ENCODE measurements at places on chromosomes 5 and 9.

GRCh38 chr9:107707428-107707837 is 217.9 kb upstream of the KLF4 start:
- no peaks in the 10 kb centered on the region for H3K4me1 ChIP-seq
- H3K36me3 ChIP-seq, result no peaks in the 10 kb centered on the region
- DNase-seq, result peak; percentile 70
- H3K27ac ChIP-seq, result no peak overlapping the region
- H3K27me3 ChIP-seq, result no peaks in the 10 kb centered on the region

DNA sequence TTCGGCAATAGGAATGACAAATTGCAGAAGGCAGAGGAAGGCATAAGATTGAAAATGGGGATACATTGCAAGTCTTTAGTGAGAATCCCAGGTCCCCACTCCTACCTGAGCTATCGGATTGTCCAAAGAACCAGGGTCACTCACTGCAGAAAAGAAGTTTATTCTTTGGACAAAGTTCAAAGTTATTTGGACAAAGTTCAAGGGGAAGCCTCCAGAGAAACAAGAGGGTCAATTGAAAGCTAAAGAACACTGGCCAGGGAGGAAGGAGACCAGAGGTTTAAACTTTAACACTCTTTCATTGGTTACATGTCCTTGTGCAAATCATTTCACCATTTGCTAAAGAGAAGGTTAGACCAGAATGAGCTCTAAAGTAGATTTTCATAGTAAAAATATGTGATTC is 5.2 kb upstream of the UHRF2 start:
- peaks cover 5% of the 10 kb centered on the region for H3K4me1 ChIP-seq
- DNase-seq, result no peak
- no peak overlapping the region for H3K4me3 ChIP-seq
- H3K27me3 ChIP-seq, result no peaks in the 10 kb centered on the region

GRCh38 chr5:84825606-84826005 is 440.9 kb upstream of the EDIL3 start:
- H3K4me1 ChIP-seq, result no peaks in the 10 kb centered on the region
- no peak for DNase-seq
- no peak overlapping the region for H3K4me3 ChIP-seq
- H3K36me3 ChIP-seq, result no peaks in the 10 kb centered on the region

- no peak overlapping the region for H3K4me3 ChIP-seq
- H3K36me3 ChIP-seq, result no peaks in the 10 kb centered on the region
- no peaks in the 10 kb centered on the region for H3K27me3 ChIP-seq
- DNase-seq, result no peak
Observed at GRCh38 chr5:57774439-57774838, 291.8 kb upstream of the ACTBL2 start.

- H3K4me3 ChIP-seq, result no peak overlapping the region
- DNase-seq, result no peak
- H3K4me1 ChIP-seq, result no peaks in the 10 kb centered on the region
- no peaks in the 10 kb centered on the region for H3K36me3 ChIP-seq
- no peaks in the 10 kb centered on the region for H3K27me3 ChIP-seq
Observed at GRCh38 chr5:173256800-173257199, 21.8 kb upstream of the NKX2-5 start.

DNA sequence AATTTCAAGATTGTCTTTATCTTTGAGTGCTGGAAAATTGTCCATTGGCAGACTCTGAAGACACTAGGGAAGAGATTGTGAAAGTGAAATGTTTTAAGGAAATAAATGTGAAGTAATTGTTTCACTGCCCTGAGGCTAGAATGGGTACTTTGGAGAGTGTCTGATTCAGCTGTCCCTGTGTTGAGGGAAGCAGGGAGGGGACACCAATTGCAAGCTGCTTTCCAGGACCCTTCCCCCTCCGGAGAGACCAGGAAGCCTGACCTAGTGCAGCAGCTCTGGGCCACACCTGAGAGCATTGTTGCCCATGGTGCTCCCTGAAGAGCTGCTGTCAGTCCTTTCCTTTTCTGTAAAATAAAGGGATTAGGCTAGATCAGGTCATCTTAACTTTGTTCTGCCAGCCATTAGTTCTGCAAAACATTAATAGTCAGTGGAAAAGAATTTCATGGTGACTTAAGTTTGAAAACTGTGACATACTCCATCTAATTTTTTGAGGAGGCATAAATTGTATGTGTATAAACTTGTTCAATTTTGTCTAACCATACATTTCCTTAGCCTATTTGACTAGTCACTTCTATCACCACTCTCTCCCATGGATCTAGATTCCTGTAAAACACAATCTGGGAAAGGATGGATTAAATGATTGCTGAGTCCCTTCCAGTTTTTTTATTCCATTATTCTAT is 18.8 kb downstream of the MAP1B start:
- no peaks in the 10 kb centered on the region for H3K36me3 ChIP-seq
- H3K27ac ChIP-seq, result no peak overlapping the region
- DNase-seq, result peak; percentile 41

DNA sequence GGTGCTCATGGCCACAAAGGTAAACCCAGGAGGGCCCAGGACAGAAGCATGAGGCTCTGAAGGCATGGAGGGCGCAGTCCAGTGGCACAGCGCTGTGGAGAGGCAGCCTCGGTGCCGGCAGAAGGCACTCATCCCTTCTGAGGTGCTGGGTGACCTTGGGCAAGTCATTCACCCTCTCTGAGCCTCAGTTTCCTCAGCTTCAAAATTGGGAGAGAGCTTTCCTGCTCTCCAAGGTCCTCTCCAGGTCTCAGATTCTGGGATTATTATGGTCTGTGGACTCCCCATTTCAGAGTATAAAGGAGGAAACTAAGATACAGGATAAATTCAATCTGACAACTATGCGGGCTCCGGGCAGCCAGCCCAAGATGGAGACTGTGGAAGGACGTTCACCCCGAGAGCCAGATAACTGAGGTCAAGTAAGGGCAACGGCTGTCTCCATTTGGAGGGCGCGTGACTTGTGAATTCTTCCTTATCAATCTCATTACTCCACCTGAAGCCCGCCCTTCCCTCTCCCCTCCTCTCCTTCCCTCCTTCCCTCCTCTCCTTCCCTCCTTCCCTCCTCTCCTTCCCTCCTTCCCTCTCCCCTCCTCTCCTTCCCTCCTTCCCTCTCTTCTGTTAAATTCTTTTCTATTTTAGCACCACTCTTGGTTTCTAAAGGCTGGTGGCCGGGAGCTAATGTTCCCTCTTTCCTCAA is 58.1 kb downstream of the LRSAM1 start:
- no peak overlapping the region for H3K27ac ChIP-seq
- no peak overlapping the region for H3K4me3 ChIP-seq
- no peak for DNase-seq

DNA sequence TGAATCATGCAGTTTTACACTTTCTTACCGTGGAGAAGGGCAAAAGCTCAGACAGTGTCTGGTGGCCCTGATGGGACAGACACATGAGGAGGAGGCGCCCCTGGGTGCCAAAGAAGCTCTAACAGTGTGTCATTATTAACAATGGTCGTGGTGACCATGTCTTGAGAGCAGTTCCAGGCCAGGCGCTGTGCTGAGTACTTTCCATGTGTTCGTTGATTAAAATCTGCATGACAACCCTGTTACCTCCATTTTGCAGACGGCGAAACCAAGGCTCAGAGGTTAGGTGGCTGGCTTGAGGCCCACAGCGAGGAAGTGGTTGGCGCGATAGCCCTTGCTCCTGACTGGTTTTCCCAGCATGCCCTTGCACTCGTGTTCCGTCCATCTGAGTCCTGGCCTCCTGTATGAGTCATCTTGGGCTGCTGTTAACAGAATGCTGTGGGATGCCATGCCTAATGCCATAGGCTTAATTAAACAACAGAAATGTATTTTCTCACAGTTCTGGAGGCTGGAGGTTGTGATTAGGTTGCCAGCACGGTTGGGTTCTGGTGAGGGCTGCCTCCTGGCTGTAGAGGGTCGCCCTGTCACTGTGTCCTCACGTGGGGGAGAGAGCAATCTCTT is 92.0 kb downstream of the AMBP start:
- no peaks in the 10 kb centered on the region for H3K27me3 ChIP-seq
- H3K4me1 ChIP-seq, result peaks cover 3% of the 10 kb centered on the region
- no peak overlapping the region for H3K27ac ChIP-seq

- DNase-seq, result no peak
- H3K36me3 ChIP-seq, result no peaks in the 10 kb centered on the region
- H3K27me3 ChIP-seq, result no peaks in the 10 kb centered on the region
Observed at GRCh38 chr9:31587146-31587545, 797.3 kb upstream of the ACO1 start.

DNA sequence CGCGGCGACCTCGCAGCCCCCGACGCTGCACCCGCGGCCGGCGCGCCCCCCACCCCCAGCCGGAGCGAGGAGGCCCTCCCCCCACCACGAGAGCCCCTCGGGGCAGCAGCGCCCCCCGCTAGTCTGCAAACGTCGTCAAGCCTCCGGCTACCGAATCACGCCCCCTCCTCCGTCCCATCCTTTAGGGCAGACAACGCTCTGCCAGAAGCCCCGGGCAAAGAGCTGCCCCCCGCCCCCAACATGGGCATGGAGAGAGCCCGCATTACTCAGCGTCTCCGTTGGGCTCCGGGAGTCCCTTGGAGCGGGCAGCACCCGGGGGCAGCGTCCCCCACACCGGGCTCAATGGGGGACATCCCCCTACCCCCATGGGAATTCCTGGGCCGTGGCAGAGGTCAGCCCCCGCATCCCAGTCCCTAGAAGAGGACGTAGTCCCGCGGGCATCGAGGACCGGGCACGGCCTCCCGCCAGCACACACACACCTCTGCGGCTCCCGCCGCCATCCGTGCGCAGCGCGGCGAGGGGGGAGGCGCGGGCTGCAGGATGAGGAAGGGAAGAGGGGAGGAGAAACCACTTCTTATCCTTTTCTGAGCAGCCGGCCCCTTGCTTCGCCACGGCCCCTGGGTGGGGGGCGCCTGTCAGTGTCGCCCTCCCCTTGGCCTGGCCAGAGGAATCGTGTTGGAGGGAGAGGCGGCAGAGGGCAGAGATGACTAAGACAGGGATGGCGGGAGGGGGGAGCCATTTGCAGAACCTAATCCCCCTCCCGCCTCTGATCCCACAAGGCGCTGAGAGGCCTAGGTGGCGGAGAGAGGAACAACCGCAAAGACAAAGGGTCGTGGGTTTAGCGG is 750 bp downstream of the DNM1 start:
- H3K4me3 ChIP-seq, result peak overlapping the region; percentile 76
- no peaks in the 10 kb centered on the region for H3K36me3 ChIP-seq
- peaks cover 8% of the 10 kb centered on the region for H3K4me1 ChIP-seq
- DNase-seq, result no peak

GRCh38 chr9:82356871-82357270 is 368.3 kb downstream of the SPATA31D1 start:
- H3K4me1 ChIP-seq, result no peaks in the 10 kb centered on the region
- no peaks in the 10 kb centered on the region for H3K36me3 ChIP-seq
- DNase-seq, result no peak
- H3K27me3 ChIP-seq, result no peaks in the 10 kb centered on the region
- H3K27ac ChIP-seq, result no peak overlapping the region

GRCh38 chr5:150931368-150931965 is 26.7 kb upstream of the ZNF300 start:
- no peaks in the 10 kb centered on the region for H3K4me1 ChIP-seq
- DNase-seq, result no peak
- H3K27ac ChIP-seq, result no peak overlapping the region
- no peaks in the 10 kb centered on the region for H3K27me3 ChIP-seq

DNA sequence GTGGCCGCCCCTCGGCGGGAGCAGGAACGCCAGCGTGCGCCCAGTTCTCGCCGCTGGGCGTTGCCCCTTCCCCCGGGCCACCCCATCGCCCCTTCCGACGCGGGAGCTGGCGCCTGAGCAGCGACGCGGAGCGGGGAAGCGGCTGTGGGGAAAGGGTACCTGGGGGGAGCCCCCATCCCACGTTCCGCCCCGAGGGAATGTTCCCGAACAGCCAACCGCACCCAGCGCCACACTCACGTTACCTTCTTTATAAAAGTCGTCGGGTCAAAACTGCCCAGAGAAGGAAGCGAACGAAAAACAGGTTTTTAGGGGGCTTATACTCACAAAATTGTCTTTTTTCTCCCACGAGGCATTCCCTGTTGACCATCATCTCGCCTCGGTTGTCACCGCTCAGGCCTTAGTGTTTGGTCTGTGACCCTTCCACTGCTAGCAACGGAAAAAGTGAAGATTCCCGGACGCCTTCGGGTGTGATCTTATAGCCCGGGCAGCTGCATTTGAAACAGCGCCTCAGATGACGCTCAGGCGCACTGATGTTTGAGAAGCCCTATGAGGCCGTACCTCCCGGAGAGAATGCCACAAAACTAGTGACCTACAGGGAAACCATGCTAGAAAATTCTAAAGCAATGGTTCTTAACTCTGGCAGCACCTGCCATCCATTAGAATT is 475 bp upstream of the GOLM1 start:
- peak overlapping the region; percentile 17 for H3K27ac ChIP-seq
- H3K36me3 ChIP-seq, result no peaks in the 10 kb centered on the region
- peaks cover 10% of the 10 kb centered on the region for H3K4me1 ChIP-seq

GRCh38 chr9:136629001-136629878 is 33.5 kb upstream of the EGFL7 start:
- no peak overlapping the region for H3K27ac ChIP-seq
- no peak for DNase-seq
- H3K4me3 ChIP-seq, result no peak overlapping the region
- H3K4me1 ChIP-seq, result peaks cover 1% of the 10 kb centered on the region
- no peaks in the 10 kb centered on the region for H3K27me3 ChIP-seq
- no peaks in the 10 kb centered on the region for H3K36me3 ChIP-seq

DNA sequence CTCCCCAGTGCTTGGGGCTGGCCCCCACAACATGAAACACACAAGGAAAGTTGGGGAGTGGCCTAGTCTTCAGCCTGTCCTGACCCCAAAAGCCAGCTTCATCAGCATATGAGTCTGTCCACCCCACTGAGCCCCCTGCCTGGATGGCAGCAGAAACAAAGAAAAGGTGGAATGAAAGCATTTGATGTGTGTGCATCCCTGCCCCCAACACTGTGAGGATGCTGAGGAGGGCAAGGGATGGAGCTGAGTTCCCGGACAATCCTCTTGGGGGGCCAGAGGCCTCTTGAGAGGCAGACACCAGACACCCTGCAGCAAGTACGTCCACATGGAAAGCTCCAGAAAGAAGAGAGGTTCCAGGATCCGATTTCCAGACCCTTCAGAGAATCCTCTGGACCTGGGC is 113.5 kb upstream of the PPP1R26 start:
- H3K27me3 ChIP-seq, result no peaks in the 10 kb centered on the region
- no peak for DNase-seq
- no peaks in the 10 kb centered on the region for H3K36me3 ChIP-seq

DNA sequence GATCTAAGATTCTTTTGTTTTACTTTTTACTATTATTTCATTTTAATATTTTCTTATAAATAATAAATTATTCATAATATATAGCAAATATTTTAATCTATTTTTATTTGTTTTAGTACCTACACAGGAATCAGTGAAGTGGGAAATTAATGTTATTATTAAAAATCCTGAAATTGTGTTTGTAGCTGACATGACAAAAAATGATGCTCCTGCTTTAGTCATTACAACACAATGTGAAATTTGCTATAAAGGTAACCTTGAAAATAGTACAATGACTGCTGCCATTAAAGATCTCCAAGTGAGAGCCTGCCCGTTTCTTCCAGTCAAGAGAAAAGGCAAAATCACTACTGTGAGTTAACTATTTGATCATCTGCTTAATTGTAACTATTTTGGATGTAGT is 138.7 kb downstream of the VPS13A start:
- H3K27ac ChIP-seq, result no peak overlapping the region
- H3K36me3 ChIP-seq, result no peaks in the 10 kb centered on the region
- no peaks in the 10 kb centered on the region for H3K4me1 ChIP-seq
- DNase-seq, result no peak
- no peak overlapping the region for H3K4me3 ChIP-seq

- no peak overlapping the region for H3K27ac ChIP-seq
- H3K4me3 ChIP-seq, result no peak overlapping the region
- H3K36me3 ChIP-seq, result no peaks in the 10 kb centered on the region
- H3K27me3 ChIP-seq, result no peaks in the 10 kb centered on the region
- H3K4me1 ChIP-seq, result no peaks in the 10 kb centered on the region
Observed at GRCh38 chr5:39484673-39485072, 59.9 kb upstream of the DAB2 start.

Data from trophoblast cell (in vitro differentiated cells and primary cell).